Calu3 (cell line): ENCODE measurements at places on chromosomes 13 and 19.
A peak's percentile ranks its signal among the peaks of the same experiment; 100 is the strongest.

GRCh38 chr13:96053003-96053703 is at the start of gene UGGT2:
Gene UGGT2, minus strand, starts transcription at chr13:96053401. Its CDS starts 89 bp downstream, at chr13:96053312.
- H3K36me3 ChIP-seq = peaks cover 12% of the 10 kb centered on the region
- peak within 1 kb of the TSS; percentile 70 for H3K4me3 ChIP-seq
- DNase-seq = peak; percentile 80
- peak within 1 kb of the TSS; percentile 42 for H3K27ac ChIP-seq

DNA sequence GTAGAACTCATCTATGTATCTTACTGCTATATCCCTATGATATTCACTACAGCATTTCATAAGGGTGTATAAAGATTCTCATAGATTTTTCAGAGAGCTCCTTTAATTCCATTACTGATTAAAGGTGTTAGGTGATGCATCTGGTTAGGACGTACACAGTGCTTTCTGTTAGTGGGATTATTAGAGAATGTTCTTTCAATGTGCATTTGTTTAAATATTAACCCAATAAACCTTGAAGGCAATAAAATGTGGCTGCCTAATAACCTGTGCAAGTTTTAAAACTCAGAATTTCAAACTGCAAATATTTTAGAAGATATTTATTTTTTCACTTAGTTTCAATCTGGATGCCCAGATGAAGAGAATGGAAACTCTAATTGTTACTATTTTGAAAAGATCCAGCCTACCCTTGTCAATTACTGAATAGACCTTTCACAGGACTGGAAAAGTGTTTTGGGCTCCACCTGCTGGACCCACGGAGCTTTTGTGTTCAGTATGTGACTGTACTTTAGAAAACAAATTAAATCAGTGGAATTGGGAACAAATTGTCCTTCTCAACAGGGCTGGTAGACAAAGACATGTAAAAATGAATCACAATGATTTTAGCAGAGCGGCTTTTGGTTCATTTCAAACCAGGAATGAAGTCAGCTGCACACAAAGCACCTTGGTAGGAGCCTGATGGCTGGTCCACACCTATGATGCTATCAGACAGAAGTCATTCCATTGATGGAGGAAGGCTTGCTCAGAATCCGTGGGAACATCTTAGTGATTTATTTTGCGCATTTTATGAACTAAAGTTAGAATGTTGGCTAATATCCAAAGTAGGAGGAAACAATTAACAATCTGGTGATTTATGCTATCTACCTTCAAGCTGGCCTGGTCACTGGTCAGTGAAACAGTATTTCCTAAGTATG is 89.4 kb upstream of the RAP2A start:
- H3K4me1 ChIP-seq = peaks cover 5% of the 10 kb centered on the region
- peak; percentile 16 for DNase-seq
- no peaks in the 10 kb centered on the region for H3K27me3 ChIP-seq
- peaks cover 11% of the 10 kb centered on the region for H3K36me3 ChIP-seq
- H3K27ac ChIP-seq = no peak overlapping the region

DNA sequence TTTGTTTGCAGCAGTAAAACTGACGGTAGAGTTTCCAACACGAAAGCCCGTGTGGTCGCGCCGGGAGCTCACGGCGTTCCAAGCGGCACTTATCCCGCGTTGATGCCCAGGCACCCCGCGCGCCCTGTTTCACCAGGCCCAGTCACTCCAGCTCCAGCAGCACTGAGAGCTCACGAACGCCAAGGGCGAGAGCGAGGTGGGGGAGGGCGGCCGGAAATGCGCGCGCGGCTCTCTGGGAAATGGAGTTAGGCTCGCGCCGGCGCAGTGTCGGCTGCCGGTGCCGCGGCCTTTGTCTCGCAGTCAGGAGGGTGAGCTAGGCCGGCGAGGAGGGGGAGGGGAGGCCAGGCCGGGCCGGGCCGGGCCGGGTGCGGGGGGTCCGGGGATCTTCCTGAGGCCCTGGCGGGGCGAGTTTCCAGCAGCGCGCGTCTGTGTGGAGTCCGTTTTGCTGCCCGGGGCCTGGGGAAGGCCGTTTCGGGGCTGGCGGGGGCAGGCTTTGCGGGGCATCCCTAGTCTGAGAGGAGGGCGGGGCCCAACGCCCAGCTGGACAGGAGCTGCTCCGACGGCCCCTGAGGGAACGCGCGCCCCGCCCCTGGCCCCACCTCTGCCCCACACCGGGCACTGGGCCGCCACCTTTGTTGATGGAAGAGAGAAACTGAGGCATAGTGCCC is at the start of gene ZNF135:
ZNF135 (plus strand) TSS at position 280 of the 668 bp plus-strand sequence. CDS start 721 bp downstream, outside the sequence.
- peaks cover 9% of the 10 kb centered on the region for H3K36me3 ChIP-seq
- no peak within 1 kb of the TSS for H3K4me3 ChIP-seq
- H3K4me1 ChIP-seq = no peaks in the 10 kb centered on the region
- no peak for DNase-seq
- no peaks in the 10 kb centered on the region for H3K27me3 ChIP-seq

DNA sequence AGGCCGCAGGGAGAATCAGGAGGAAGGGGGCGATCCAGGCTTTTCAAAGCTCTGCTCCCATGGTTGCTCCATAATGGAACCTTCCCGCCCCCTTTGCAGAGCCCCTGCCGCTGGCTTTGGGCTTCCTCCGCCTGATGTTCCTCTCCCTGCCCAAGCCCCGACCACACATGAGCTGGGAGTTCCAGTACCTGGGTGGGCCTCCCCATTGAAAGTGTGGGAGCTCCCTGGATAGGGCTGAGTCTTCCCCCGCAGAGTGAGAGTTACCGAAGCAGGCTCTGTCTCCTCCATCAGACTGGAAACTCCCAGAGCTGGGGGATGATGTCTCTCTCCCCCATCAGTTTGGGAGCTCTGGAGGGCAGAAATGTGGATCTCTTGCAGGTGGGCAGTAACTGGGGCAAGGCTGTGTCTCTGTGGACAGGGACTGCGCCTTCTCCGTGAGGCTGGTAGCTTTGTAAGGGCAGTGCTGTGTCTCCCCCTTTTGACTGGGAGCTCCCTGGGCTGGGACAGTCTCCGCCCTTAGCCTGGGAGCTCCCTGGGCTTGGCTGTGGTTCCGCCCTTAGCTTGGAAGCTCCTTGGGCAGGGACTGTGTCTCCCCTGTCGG is 722 bp downstream of the DCAF15 start:
- peak overlapping the region; percentile 73 for H3K4me3 ChIP-seq
- peak; percentile 27 for DNase-seq
- H3K4me1 ChIP-seq = no peaks in the 10 kb centered on the region
- no peaks in the 10 kb centered on the region for H3K27me3 ChIP-seq

- no peaks in the 10 kb centered on the region for H3K4me1 ChIP-seq
- H3K27ac ChIP-seq = no peak overlapping the region
- H3K36me3 ChIP-seq = no peaks in the 10 kb centered on the region
- no peak for DNase-seq
Measured at GRCh38 chr13:75507027-75508001, 25.3 kb upstream of the TBC1D4 start.

GRCh38 chr13:51479199-51479523 is 26.3 kb upstream of the INTS6 start:
- no peak for DNase-seq
- H3K4me3 ChIP-seq = no peak overlapping the region
- no peak overlapping the region for H3K27ac ChIP-seq
- no peaks in the 10 kb centered on the region for H3K4me1 ChIP-seq
- no peaks in the 10 kb centered on the region for H3K36me3 ChIP-seq

DNA sequence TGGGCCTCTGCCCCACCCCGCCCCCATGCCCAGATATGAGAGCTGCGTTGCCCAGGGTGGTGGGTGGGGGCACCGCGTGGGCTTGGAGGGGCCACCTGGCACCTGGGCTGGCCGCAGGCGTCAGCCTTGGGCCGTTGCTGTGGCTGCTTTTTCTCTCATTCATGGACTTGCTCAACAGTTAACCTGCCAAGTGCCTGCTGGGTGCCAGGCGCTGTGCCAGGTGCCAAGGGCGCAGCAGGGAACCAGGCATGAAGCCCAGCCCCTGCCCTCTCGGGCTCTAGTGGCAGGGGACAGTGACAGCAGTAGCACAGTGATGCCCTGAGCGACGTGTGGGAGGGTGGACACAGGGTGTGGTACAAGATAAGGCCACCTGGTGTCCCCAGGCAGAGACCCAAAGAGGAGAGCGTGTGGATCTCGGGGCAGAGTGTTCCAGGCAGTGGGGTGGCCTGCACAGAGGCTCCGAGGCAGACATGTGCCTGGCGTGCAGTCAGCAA is 28.1 kb downstream of the DHX34 start:
- no peak overlapping the region for H3K4me3 ChIP-seq
- no peaks in the 10 kb centered on the region for H3K27me3 ChIP-seq
- H3K27ac ChIP-seq = no peak overlapping the region
- no peak for DNase-seq

GRCh38 chr19:28424662-28425045 is 788.3 kb downstream of the UQCRFS1 start:
- no peaks in the 10 kb centered on the region for H3K27me3 ChIP-seq
- DNase-seq = no peak
- peaks cover 5% of the 10 kb centered on the region for H3K36me3 ChIP-seq
- H3K4me1 ChIP-seq = peaks cover 14% of the 10 kb centered on the region
- no peak overlapping the region for H3K27ac ChIP-seq

GRCh38 chr13:52029569-52029968 is 5.1 kb downstream of the UTP14C start:
- no peaks in the 10 kb centered on the region for H3K27me3 ChIP-seq
- H3K36me3 ChIP-seq = peaks cover 26% of the 10 kb centered on the region
- H3K4me3 ChIP-seq = no peak overlapping the region
- H3K27ac ChIP-seq = no peak overlapping the region

DNA sequence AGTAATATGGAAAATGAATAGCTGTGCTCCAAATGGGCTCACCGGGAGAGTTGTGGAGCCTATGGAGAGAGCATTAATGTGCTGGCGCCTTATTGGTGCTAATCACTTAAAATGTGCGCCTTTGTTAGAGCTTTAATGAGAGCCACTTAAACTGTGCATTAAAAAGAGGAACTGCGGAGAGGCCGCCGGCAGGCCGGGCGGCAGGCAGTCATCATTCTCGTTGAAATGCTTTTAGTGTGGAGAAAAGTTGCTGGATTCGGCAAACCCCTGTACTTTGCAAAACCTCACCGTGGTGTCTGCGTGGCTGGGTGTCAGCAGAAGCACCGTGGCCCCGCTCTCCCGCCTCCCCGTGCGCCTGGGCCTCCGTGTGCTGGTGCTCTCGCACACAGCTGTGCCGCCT is 105.5 kb downstream of the KDM4B start:
- H3K36me3 ChIP-seq = no peaks in the 10 kb centered on the region
- H3K27me3 ChIP-seq = no peaks in the 10 kb centered on the region
- H3K4me1 ChIP-seq = no peaks in the 10 kb centered on the region
- H3K4me3 ChIP-seq = no peak overlapping the region
- DNase-seq = no peak

DNA sequence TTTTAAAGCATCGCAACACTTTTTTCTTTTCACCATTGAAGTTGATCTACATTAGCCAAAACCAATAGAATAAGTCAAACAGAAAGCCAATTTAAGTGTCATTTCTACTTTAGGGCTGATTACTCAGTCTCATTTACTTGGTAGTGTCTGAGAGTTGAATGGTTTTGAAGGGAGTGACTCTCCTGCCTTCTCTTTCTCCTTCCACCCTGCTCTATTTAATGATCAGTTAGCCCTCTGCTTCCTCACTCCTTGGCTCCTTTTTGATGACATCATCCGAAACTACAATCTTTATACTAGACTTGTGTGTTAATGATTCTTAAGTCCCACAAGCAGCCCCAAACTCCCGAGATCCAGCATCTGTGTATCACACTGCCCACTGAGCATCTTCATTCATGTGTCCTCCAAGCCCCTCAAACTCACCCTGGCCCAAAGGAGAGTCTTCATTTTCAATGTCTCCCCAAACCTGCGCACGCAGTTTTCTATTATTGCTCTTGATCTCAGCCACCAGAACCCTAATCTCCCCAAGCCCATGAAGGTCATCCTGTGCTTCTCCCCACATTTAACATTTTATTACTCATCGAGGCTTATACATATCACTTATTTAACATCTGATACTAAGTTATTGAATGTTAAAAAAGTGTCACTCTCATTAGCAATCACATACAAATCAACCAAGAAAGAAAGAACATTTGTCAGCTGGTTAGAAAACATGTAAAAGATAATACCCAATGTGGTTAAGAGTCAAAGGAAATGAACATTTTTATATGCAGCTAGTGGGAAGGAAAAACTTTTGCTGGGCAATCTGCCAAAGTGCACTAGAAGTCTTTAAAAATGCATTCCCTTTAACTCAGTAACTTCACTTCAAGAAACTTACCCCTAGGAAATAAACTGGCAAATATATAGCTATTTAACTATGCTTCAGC is 32.2 kb upstream of the ARGLU1 start:
- no peak overlapping the region for H3K4me3 ChIP-seq
- no peaks in the 10 kb centered on the region for H3K4me1 ChIP-seq
- H3K27ac ChIP-seq = no peak overlapping the region
- no peak for DNase-seq

GRCh38 chr13:112637017-112637801 is 49.3 kb upstream of the TUBGCP3 start:
- H3K4me1 ChIP-seq = no peaks in the 10 kb centered on the region
- DNase-seq = no peak
- H3K27ac ChIP-seq = no peak overlapping the region
- H3K27me3 ChIP-seq = no peaks in the 10 kb centered on the region
- peaks cover 7% of the 10 kb centered on the region for H3K36me3 ChIP-seq
- no peak overlapping the region for H3K4me3 ChIP-seq

- peak overlapping the region; percentile 31 for H3K27ac ChIP-seq
- no peaks in the 10 kb centered on the region for H3K27me3 ChIP-seq
- H3K4me3 ChIP-seq = no peak overlapping the region
- peaks cover 7% of the 10 kb centered on the region for H3K4me1 ChIP-seq
- H3K36me3 ChIP-seq = peaks cover 15% of the 10 kb centered on the region
- peak; percentile 33 for DNase-seq
Measured at GRCh38 chr13:40671956-40672764, 5.7 kb upstream of the FOXO1 start.

- no peak overlapping the region for H3K4me3 ChIP-seq
- no peak for DNase-seq
- peaks cover 94% of the 10 kb centered on the region for H3K27me3 ChIP-seq
Measured at GRCh38 chr19:49413348-49413747, 9.9 kb downstream of the PTH2 start.

- no peak overlapping the region for H3K4me3 ChIP-seq
- no peak overlapping the region for H3K27ac ChIP-seq
- no peaks in the 10 kb centered on the region for H3K27me3 ChIP-seq
Measured at GRCh38 chr19:49879243-49879963, 1.9 kb downstream of the TBC1D17 start.

DNA sequence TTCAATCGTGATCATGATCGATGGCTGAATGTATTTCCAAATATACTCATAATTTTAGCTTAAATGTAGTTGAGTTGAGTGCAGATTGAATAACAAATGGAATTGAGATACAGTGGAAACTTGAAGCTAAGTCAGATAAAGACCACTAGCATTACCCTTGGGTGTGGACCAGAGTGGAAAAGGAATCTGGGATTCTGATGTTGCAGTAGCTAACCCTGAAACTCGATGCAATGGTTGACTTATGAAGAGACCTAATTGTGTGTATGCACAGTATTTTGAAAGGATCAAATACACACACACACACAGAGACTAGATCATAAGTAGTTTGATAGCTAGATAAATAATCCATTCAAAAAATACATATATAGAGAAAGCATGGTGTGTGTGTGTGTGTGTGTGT is 135.8 kb downstream of the RXFP2 start:
- no peak overlapping the region for H3K27ac ChIP-seq
- H3K27me3 ChIP-seq = no peaks in the 10 kb centered on the region
- no peak overlapping the region for H3K4me3 ChIP-seq
- no peaks in the 10 kb centered on the region for H3K36me3 ChIP-seq

- no peaks in the 10 kb centered on the region for H3K4me1 ChIP-seq
- no peak for DNase-seq
- H3K27me3 ChIP-seq = no peaks in the 10 kb centered on the region
- H3K36me3 ChIP-seq = no peaks in the 10 kb centered on the region
- H3K4me3 ChIP-seq = no peak overlapping the region
- H3K27ac ChIP-seq = no peak overlapping the region
Measured at GRCh38 chr13:94632226-94632980, 30.7 kb downstream of the GPR180 start.
